ENCODE measurements at places on chromosomes 1 and 21.

DNA sequence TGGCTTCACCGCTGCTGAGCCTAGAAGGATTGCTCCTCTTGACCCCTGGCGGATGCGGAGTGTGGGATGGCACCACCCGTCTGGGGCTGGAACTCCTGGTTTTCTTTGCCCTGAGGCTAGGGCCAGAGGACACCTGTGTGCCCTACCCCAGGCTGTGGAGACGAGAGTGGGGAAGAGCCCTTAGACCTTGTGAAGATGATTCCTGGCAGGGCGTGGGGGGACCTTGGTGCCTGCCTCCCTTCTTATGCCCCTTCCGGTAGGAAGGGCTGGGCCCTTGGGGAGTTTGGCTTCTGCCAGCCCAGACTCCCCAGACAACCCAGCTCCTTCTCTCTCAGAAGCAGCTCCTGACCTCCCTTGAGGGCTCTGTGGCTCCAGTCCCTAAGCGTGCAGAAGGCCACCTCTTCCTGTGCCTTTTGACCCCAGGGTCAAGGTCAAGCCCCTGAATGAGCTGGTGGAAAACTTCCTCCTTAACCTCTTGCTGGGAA is 891 bp downstream of the RPS6KA1 start:
- no peak for DNase-seq

- no peak for DNase-seq
Measured at GRCh38 chr1:175510914-175511313, 232.5 kb downstream of the TNR start.

- DNase-seq = no peak
Measured at GRCh38 chr1:40770296-40771070, 13.1 kb upstream of the KCNQ4 start.

DNA sequence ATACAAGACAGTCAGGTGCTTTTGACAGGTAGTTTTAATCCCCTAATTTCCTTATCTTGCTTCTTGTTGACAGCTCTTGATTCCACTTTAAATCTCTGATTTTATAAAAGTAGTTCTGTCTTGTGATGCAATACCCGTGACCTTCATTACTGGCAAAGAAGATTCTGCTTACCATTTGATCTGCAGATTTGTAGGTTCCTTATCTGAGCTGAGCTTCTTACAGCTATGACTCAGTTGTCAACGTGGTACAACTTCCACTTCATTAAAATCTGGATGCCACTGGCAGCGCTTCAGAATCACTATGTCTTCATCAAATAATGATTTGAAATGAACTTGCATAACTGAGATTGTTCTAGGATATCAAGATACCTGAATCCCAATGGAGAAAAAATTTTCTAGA is 543.6 kb upstream of the B3GALT2 start:
- DNase-seq = no peak

GRCh38 chr1:198187973-198188588 is 31.3 kb downstream of the NEK7 start:
- DNase-seq = no peak

Measured in activated naive CD8-positive, alpha-beta T cell treated with anti-CD3 and anti-CD28 coated beads, Interleukin-2, amount 10 ng/mL, durations not matched to agents 7 days and 5 days (primary cell).